Activated naive CD4-positive, alpha-beta T cell treated with anti-CD3 and anti-CD28 coated beads, Interleukin-2, amount 50 U/mL, for 72 hours (primary cell): ENCODE measurements at places on chromosomes 6 and 20.

GRCh38 chr20:33730946-33731692 is 677 bp upstream of the ZNF341 start:
- DNase-seq: no peak

DNA sequence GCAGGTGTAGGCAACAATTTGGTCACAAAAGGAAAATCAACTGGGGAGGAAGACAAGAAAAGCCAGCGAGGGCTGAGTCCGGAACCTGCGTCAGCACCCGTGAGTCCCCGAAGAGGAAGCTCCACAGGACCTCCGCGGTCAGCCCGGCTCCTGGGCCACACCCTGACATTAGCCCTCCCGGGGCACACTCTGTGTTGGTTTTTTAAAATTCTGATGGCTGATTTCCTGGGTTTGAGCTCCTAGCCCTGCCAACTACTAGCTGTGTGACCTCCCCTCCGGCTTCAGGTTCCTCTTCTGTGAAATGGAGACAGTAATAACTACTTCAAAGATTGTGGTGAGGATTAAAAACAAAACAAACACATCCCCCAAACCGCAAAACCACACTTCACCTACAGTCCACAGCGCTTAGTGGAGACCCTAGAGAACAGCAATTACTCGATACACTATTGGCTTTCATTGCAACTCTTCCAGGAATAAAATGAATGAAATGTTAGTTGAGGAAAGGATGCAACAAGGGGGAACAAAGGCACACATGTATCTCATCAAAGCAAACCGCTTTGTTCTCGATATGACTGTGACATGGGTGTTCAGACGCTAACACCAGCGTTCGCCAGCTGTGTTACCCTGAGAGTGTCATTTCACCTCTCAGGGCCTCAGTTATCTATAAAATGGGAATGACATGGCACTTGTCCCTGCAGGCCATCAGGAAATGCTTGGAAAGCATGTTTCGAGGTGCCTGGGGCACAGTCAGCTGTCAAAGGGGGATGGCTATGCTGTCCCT is 985 bp downstream of the ZBP1 start:
- peak; percentile 74 for DNase-seq

DNA sequence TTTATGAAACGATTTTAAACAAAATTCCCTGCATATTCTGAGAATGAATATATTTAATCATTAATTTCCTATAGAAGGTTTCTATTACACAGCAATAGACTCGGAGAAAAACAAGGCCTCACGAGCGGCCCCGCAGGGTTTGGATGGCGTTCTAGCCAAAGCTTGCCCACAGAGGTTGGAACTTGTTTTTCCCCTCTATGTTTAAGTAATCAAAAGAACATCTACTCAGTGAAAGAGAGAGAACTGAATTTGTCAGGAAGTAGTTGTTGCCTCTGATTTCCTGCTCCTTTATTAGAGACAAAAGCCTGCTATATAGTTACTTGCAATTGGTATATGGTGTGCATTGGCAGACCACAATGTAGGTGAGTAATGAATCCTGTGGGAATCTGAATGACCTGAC is 82.1 kb upstream of the HEY2 start:
- DNase-seq: no peak

DNA sequence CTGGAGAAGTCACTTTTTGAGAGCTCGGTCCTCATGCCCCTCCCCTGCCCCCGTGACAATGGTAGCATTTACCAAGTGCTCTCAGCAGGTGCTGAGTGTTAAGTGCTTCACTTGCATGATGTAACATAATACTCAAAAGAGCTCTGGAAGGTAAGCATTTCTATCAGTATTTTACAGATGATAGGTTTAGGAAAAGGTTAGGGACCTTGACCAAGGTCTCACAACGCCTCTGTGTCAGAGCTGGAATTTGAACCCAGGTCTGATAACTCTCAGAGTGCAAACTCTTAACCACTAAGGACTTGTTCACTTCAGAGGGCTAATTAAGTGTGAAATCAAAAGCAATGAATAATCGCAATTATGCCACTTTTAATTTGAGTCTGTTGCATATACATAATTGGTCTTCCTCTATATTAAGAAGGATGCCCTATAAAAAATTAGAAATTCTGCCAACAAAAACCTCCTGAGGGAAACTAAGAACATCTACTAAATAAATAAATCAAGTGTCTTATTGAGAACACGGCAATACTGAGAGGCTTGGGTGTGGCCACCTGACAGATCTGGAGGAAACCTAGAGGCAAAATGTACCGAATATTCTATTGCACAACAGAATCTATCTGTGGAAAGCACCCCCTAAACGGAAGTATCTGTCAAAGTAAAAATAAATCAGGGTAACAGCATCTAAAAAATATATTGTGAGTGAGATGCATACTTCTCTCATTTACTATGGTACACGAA is 109.8 kb downstream of the BACH2 start:
- DNase-seq: no peak

GRCh38 chr20:61924858-61925554 is 140.7 kb downstream of the TAF4 start:
- no peak for DNase-seq

DNA sequence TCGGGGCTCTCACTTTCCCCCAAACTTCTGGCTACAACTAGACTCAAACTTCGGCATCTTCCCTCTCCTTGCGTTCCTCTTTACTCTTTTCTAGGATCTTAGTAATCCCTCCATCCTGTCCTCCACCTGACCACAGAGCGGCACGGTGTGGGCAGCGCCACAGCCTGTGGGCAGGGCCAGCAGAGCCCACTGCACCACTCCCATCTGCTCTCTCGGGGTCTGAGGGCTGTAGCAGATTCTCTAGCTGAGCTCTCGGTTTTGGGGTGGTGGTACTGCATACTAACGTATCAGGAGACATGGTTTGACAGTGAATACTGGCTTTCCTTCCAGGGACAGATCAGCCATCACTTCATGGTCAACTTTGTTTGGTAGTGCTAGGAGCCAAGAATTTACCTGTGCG is 57.4 kb downstream of the EZR start:
- no peak for DNase-seq

DNA sequence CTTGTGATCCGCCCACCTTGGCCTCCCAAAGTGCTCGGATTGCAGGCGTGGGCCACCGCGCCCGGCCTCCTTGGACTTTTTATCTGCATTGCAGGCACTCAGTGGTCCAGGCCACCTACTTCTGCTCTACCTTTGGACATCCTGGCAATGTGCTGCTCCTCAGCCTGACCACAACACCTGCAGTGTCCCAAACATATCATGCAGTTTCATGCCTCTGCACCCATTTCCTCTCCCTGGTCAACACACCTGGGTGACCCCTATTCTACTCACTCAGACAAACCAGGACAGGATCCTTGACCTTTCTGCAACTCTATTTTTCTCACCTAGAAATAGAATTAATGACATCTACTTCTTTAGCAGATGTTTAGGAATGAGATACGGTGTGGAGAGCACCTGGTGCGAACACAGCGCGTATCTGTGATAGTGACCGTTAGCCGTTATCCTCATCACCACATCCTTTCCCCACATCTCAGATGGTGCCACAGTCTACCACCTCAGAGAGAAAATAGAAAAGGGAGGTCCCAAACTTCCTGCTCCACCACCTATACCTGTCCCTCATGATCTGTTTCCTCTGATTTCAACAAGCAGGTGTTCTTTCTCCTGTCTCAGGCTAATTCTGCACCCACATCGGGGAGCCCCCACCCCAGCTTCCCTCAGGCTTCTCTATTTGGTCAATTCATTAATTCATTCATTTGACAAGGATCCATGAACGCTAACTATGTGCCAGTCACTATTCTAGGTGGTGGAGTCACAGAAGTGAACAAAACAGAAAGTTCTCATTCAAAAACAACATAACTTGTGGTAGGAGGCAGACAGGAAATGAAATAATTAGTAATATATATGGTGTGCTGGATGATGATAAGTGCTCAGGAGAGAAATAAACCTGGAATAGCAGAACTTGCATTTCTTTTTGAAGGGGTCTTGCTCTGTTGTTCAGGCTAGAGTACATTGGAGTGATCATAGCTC is 4.3 kb upstream of the BTN3A2 start:
- DNase-seq: no peak

GRCh38 chr6:62286470-62286843 is 432 bp upstream of the KHDRBS2 start:
- DNase-seq: no peak

- no peak for DNase-seq
Measured at GRCh38 chr20:44392776-44393607, 37.5 kb downstream of the HNF4A start.

DNA sequence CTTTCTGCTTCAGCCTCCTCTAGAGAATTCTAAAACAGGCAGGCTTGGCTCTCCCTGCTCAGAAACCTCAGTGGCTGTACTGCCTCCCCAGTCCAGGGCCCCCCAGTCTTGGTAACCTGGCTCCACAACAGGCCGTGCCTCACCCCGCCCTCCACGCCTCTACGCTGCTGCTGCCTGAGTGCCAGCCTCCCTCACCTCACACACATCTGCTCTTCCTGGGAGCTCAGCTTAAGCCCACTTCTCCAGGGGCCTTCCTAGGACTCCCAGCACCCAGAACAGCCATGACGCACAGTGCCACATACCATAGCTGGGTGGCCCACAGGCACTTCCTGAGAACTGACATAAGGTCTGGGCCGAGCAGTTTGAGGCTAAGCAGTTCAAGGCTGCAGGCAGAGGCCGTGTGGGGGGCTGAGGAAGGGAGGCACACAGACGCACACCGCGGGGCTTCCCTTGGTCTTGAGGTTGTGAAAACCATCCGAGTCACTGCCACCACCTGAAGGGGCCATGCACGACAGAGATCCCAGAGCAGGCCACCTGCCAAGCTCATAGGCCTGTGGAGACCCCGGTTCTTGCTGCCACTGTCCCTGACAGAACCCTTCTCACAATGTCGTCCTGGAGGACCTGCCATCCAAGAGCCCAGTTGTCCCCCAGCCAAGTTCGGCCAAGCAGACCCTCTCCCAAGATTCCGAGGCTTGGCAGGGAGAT is 42.6 kb downstream of the DSTN start:
- DNase-seq: peak; percentile 56

DNA sequence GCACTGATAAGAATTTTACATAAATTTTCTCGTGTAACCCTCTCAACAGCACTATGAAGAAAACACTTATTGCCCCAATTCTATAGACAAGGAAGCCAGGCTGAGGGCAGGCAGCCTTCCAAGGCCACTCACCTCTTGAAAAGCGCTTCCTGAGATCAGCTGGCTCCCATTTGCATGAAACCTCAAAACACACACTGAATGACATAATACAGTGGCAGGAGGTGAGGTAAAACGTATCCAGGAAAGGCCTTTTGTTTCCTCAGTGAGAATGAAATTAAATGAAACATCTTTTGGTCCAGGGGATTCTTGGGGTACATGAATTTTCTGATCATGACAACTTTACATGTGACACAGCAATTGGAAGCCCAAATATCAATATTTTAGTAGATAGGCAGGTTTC is 112.5 kb downstream of the WDR27 start:
- no peak for DNase-seq

GRCh38 chr6:40695114-40695513 is 108.0 kb upstream of the LRFN2 start:
- no peak for DNase-seq

GRCh38 chr20:24572140-24572539 is 102.7 kb downstream of the SYNDIG1 start:
- no peak for DNase-seq

DNA sequence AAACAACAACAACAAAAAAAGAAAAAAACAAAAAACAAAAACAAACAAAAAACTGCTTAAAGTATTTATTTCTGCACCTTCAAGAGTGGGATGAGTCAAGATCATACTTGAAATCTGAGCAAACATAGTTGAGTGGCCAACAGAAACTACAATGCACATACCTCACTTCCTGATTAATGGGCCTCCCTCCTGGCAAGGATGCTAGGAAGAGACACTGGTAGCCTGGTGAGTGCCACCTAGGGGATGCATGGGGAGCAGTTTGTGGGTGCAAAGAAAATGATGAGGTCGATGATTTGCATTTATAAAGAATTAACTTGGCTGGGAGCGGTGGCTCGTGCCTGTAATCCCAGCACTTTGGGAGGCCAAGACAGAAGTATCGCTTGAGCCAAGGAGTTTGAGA is 808.1 kb downstream of the MAFB start:
- no peak for DNase-seq

- no peak for DNase-seq
Measured at GRCh38 chr6:33595001-33595846, 15.1 kb upstream of the BAK1 start.

- no peak for DNase-seq
Measured at GRCh38 chr6:138073264-138073663, 34.0 kb downstream of the PERP start.

DNA sequence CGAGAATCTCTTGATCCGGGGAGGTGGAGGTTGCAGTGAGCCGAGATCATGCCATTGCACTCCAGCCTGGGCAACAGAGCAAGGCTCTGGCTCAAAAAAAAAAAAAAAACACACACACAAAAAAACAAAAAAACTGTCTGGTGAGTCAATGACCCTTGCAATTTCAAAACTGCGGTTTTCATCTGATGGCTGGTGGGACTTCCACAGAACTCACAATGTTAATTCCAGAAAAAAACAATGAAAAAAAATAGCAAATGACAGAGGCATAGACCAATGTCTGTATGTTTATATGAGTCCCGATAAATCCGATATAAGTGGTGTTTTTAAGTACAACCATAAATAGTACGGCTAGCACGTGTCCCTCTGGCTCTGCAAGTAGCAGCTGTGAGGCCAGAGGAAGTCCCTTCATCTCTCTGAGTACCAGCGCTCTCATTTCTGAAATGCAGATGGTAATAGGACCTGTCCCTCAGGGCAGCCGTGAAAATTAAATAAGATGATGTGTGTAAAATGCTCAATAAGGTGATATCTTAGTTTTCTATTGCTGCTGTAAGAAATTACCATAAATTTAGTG is 21.9 kb upstream of the PTPN1 start:
- no peak for DNase-seq

DNA sequence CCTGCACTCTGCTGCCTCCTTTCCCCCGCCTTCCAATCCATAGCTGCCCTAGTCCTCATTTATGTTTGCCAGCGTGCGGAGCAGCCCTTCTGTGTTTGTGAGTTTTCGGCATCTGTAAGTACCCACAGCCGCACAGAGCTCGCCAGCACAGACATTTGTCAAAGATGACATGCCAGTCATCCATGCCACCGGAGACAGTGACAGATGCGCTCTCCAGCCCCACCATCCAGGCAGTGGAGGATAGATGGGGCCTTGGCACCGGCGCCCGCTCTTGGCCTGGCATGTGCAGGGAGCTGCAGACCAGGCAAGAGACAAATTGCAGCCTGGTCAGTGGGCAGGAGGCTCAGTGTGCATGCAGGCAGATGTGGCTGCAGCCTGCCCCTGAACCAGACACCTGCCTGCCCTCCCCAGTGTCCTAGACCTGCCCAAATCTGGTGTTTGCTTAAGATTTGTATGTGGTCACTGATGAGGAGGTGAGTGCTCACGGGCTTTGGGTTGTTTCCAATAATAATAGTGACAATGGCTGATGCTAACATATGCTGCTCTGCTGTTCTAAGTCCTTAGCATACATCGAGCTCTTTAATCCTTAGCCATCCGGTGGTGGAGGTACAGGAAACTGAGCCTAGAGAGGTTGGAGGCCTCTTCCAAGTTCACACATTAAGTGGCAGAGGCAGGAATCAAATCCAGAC is 78.1 kb downstream of the UNC5CL start:
- no peak for DNase-seq

DNA sequence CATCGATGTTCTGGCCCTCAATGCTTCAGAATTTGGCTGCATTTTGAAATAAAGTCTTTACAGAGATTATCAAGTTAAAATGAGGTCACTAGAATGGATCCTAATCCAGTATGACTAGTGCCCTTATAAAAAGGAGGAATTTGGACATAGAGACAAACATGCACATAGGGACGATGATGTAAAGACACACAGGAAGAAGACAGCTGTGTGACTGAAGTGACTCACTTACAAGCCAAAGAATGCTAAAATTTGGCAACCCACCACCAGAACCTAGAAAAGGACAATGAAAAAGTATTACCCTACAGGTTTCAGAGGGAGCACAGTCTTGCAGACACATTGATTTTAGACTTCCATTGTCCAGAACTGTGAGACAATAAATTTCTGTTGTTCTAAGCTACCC is 322.8 kb upstream of the GJE1 start:
- no peak for DNase-seq
